ENCODE measurements at places on chromosomes 16 and 17. TPM values are rescaled to one million over a fixed set of nuclear protein-coding genes. Genes with fewer than 3 reads are reported as not detected.

GRCh38 chr17:10336393-10336792 is 36.4 kb downstream of the MYH13 start:
- DNase-seq: no peak

GRCh38 chr16:30349675-30350074 is 5.4 kb downstream of the CD2BP2 start:
- no peak for DNase-seq

DNA sequence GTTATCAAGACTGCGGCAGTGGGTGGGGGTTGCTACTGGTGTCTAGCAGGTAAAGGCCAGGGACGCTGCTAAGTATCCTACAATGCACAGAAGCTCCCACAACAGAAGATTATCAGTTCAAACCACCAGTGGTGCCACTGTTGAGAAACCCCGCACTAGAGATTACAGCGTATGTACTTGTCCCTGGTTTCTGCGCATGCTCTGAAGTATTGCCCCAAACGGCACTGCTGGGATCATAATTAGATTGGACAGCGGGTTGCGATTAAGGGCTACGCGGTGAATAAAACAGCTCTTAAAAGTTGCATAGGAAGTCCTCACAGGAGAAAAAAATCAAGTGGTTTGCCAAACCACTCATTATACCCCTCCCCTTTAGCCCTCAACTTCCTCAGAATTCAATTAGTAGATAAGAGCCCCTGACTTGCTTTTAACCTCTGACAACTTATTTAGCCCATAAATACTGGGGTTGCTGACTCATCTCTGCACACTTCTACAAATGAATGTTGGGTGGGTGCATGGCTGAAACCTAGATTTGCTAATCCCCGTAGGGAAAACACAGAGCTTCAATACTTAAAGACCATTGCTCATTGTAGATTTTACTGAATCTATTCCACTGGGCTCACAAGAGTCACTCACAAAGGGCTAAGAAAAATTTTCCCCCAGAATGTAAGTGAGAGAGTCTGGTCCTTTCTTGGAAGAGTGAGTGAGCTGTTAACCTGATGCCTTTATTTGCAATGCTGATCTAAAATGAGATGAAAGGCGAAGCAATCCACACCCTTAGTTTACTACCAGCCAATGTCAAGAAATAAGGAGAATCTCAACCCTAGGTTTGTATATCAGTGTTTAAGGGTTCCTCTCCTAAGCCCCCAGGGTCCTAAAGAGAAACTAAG is 91.8 kb downstream of the RGS9 start:
- DNase-seq: no peak

DNA sequence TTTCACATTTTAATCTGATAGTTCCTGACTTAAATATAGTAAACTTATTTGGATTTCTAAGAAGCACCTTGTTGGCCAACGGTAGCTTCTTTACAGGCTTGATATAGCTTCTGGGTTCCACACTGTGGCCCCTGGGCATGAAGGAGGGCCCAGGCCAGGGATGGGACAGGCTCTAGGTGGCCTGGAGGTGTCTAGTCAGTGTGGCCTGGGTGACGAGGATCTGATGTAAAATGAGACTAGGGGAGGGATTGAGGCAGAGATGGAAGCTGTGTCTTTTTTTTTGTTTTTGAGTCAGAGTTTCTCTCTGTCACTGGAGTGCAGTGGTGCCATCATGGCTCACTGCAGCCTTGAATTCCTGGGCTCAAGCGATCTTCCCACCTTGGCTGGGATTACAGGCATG is 187.0 kb downstream of the PRKCB start:
- no peak for DNase-seq

DNA sequence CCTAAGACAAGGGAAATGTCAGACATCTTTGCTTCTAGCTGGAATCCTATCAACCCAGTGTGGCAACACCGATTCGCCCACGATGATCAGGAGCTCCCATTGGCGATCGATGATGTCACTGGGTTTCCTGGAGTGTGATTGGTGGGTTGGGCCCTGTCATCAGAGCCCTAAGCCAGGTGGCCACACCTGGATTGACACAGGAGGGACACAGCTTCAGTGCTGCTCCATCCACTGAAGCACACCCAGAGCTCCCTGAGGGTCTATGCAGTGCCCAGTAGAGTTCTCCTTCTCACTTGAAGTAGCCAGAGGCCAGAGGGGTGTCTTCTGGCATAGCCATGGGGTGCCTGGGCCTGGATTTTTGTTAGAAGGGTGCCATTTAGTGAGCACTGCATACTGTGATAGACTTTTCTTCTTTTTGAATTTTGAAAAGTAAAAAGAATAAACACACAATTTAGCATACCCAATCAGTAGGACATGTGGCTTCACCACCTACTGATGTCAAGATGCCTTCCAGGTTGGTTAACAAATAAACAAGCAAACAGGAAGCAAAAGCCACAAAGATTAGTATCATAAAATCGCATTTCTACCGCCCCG is 77.6 kb downstream of the CMIP start:
- DNase-seq: peak; percentile 31

DNA sequence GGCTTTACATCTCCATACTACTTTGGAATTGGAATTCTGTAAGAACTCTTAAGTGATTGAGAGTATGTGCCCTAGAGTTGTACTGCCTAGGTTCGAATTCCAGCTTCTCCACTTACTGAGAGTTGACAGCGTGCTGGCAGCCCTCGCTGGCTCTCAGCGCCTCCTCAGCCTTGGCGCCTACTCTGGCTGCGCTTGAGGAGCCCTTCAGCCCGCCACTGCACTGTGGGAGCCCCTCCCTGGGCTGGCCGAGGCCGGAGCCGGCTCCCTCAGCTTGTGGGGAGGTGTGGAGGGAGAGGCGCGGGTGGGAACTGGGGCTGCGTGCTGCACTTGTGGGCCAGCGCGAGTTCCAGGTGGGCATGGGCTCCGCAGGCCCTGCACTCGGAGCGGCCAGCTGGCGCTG is 13.3 kb downstream of the PPM1D start:
- no peak for DNase-seq

GRCh38 chr17:71170070-71170469 is 950.8 kb upstream of the SOX9 start:
- no peak for DNase-seq

DNA sequence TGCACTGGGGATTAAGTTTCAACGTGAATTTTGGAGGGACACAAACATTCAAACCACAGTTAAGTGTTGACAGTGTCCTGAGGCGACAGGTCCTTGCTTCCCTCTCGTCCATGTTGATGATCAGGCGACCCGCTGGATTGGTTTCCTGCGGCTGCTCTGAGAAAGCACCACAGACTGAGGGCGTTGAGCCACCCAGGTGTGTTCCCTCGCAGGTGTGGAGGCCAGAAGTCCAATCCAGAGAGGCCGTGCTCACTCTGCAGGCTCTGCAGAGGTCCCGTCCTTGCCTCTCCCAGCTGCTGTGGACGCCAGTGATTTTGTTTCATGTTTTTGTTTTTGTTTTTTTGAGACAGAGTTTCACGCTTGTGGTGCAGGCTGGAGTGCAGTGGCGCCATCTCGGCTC is 22.4 kb upstream of the CBX2 start:
- DNase-seq: no peak

DNA sequence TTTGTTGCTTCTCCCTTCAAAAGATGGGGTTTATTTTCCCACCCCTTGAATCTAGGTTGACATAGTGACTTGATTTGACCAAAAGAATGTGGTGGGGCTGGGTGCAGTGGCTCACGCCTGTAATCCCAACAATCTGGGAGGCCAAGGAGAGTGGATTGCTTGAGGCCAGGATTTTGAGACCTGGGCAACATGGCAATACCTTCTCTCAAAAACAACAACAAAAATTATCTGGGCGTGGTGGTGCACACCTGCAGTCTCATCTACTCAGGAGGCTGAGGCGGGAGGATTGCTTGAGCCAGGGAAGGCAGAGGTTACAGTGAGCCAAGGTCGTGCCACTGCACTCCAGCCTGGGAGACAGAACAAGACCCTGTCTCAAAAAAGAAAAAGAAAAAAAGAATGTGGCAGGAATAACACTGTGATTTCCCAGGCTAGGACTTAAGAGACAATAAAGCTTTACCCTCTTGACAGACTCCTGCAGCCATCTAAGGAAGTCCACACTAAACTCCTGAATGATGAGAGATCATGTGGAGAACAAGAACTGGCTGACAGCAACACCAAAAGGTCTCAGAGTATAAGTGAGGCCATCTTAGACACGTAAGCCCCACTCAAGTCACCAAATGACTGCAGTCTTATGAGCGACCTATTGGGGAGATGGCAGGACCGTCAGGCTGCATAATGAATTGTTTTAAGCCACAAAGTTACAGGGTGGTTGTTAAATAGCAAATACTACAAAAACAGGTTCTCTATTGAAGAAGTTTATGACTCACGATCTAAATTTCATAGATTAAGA is 37.0 kb downstream of the FBXL20 start:
- no peak for DNase-seq

- no peak for DNase-seq
Observed at GRCh38 chr17:48051283-48051682, 3.1 kb downstream of the NFE2L1 start.

The EPN2 gene
- polyA plus RNA-seq: 24.1 TPM

GRCh38 chr17:67431249-67432015 is 54.4 kb downstream of the PITPNC1 start:
- DNase-seq: no peak

DNA sequence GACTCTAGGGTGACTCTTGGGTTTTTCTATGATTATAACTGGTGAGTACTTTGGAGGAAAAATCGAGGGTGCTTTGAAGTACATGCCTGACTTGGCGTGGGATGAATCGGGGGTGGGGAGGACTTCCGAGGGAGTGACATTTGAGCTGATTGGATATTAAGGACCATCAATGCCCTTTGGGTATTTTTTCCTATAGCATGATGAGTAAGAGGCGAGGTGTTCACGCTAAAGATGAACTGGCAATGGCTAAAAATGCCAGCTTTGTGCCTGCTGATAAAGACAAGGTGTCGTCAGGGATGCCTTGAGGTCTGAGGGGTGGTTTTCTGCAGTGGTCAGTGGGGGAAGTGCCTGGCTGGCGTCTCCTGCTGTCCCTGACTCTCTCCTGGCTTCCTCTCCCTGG is 25.3 kb downstream of the USP43 start:
- no peak for DNase-seq

The SULT1A2 gene
- polyA plus RNA-seq: not detected

The UMOD gene
- not detected for polyA plus RNA-seq

The CSHL1 gene
- not detected for polyA plus RNA-seq

The SGF29 gene
- 17.4 TPM for polyA plus RNA-seq

DNA sequence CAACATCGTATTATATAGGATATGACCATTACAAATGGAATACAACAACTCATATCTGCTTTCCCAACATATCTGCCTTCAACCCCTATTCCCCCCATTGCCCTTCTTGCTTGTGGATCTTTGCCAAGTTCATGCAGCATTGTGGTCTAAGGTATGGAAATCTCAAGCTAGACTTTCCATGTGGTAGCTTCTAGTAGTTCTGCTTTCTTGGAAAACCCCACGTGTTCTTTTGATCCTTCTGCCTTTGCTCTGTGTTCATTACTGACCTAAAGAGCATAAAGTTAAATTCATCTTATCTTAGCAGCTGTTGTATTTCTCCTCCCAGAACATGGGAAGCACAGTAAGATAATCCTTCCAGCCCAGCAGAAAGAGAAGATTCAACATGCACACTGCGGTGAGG is 202.0 kb upstream of the SALL1 start:
- DNase-seq: no peak

GRCh38 chr17:3813171-3813570 is 12.2 kb upstream of the ITGAE start:
- no peak for DNase-seq

DNA sequence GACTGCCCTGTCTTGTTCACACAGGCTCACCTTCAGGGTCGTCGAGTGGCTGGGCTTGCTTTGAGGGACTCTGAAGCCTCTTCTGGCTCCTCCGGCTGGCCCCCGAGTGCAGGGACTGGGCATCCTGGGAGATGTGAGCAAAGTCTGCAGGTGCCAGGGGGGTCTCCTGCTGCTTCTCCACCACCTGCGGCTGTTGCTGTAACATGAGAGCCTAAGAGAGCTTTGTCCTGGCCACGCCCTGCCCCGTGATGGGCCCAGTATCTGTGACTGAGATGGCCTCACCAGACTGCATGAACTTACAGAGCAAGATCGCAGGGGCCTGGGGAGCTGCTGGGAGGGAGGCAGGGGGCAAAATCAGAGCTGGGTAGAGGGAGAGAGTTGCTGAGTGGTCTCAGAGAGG is 12.5 kb downstream of the ERN2 start:
- DNase-seq: no peak

- no peak for DNase-seq
Observed at GRCh38 chr16:23258919-23259237, 43.2 kb upstream of the SCNN1B start.

The ZNF629 gene
- 2.1 TPM for polyA plus RNA-seq

The TBX2 gene
- 116 TPM for polyA plus RNA-seq

DNA sequence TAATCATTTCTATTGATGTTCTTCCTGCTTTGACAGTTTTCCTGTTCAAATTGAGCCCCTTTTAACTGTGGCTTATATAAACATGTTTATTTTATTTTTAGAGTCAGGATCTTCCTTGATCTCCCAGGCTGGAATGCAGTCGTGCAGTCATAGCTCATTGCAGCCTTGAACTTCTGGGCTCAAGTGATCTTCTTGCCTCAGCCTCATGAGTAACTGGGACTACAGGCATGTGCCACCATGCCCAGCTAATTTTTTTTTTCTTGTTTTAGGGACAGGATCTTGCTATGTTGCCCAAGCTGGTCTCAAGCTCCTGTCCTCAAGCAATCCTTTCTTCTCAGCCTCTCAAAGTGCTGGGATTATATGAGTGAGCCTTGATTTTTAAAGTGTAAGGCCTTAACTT is 14.7 kb downstream of the PHKB start:
- no peak for DNase-seq

GRCh38 chr17:17220529-17220928 is 14.4 kb upstream of the PLD6 start:
- DNase-seq: no peak

The GPRC5C gene
- 31.6 TPM for polyA plus RNA-seq

DNA sequence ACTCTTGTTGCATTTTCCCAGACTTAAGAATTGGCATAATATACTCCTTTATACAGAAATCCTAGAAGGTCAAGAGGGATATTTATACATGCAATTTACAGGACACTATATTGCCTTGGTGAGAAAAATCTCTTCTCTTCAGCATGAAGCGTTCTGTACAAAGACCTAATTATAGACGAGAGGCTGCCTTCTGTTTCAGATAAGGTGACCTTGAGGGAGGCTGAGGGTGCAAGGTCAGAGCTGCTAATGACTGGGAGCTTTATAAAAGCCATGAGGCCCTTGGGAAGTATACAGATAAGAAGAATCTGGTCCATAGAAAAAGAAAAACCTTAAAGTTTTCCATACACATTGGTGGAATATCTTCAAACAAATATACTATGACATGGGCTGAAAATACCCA is 156.3 kb upstream of the SOX9 start:
- no peak for DNase-seq

DNA sequence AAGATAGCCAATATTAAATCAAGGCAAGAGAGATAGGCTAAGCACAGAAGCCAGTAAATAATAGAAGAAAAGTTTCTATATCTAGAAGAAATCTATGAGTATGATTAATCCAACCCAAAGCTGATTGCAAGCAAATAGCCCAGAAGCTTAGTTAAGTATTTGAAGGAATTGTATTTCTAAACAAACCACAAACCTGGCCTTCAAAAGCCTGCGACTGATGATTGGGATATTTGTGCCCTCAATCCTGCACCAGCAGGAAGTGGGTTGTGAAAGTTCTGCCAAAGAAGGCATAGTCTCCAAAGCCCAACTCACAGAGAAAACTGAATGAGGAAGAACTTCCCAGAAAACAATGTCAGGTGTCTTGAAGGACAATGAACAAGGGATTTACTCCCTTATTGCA is 114.5 kb upstream of the C17orf78 start:
- no peak for DNase-seq

- no peak for DNase-seq
Observed at GRCh38 chr17:71217769-71218168, 903.1 kb upstream of the SOX9 start.

GRCh38 chr16:47924950-47925349 is 230.8 kb downstream of the ABCC12 start:
- no peak for DNase-seq

The REXO5 gene
- 2.2 TPM for polyA plus RNA-seq

Measured in aorta (tissue), 5 donors.